ENCODE measurements at places on chromosomes 1 and 21. TPM values are rescaled to one million over a fixed set of nuclear protein-coding genes. Genes with fewer than 3 reads are reported as not detected.

- DNase-seq, result no peak
Observed at GRCh38 chr1:229769006-229769405, 143.0 kb downstream of the URB2 start.

- DNase-seq, result no peak
Observed at GRCh38 chr1:232170909-232171308, 459.0 kb downstream of the SIPA1L2 start.

GRCh38 chr1:89499320-89499719 lies 25.3 kb upstream of the LRRC8B start:
- DNase-seq, result no peak

DNA sequence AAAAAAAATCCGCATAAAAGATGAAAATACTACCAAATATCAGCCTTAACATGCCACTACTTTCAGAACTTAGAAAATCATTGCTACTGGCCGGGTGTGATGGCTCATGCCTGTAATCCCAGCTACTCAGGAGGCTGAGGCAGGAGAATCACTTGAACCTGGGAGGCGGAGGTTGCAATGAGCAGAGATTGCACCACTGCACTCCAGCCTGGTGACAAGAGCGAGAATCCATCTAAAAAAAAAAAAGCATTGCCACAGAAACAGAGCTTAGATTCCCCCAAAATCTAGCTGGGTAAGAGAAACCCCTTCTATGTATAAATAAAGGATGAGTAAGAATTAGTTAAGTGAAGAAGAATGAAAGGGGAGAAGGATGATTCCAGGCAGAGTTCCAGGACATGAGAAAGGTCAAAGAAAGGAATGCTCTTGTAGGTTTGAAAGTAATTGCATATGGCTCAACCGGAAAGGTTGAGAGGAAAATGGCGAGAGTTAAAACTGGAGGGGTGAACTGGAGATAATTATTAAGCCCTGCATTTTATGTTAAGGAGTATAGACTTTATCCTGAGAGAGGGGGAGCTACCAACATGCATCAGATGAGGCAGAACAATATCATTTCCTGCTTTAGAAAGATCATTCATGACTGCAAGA lies 19.7 kb upstream of the NRDC start:
- DNase-seq, result no peak

DNA sequence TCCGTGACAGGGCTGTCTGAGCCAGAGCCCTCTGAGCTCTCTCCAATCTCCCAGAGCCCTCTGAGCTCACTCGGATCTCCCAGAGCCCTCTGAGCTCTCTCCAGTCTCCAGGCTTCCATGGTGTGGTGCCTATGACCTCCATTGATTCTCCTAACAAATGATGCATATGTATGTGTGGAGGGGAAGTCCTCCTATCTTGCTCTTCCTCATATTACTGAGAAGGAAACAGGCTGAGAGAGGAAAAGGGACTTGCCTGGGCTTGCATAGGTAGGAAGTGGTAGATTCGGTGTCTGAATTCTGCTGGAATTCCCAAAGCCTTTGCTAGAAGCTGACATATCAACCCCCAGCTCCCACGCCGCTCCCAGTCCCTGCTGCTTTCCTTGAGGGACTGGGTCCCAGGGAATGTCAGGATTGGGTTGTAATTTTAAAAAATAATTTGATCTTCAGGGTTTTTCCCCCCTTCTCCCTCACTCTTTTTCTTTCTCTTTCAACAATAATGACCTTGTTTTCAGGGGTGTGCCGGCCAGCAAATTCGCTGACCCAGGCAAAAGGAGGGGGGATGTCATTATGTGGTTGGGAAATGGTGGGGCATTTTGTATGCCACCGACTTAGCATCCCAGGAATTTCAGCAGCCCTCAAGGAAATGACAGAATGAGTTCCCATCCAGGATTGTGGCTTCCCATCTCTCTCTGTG lies 42.3 kb upstream of the RUNX3 start:
- no peak for DNase-seq

The CAMTA1 gene
- 41.0 TPM for polyA plus RNA-seq

The TSACC gene
- polyA plus RNA-seq, result 0.60 TPM

The TFF3 gene
- 6.2 TPM for polyA plus RNA-seq

The ANKRD35 gene
- 4.5 TPM for polyA plus RNA-seq
